ENCODE measurements at places on chromosomes 12 and 14.

- DNase-seq = no peak
Observed at GRCh38 chr12:54251667-54252284, 28.1 kb downstream of the CBX5 start.

DNA sequence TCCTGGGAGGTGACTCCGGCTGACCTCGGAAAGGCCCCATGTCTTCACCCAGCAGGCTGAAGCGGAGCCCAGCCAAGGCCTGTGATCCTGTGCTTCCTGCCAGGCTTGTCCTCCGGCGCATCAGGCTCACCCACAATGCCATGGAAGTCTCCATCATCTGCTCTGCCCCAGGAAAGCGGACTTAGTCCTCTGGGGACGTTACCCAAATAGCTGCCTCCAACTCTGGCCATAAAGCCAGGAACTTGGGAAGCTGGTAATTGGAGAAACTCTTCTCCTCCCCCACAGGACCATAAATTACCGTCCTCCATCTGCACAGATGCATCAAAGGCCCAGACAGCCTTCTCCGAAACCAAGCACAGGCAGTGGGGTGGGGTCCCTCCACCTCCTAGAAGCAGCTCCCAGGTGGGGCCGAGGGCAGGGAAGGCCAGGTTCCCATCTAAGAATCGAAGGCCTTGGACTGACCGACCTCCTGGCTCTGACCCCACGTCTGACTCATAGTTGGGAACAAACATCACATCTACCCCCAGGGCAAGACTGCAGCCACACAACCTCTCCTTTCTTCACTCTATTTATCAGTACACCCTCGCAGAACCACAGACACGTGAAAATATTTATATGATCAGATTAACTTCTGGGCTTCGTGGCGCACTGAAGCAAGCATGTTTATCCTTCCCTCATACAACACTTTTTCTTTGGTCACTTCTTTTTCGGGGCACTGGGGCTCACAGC, 56.4 kb downstream of the PITPNM2 start:
- no peak for DNase-seq

- no peak for DNase-seq
Observed at GRCh38 chr12:25585021-25585523, 32.0 kb upstream of the LMNTD1 start.

DNA sequence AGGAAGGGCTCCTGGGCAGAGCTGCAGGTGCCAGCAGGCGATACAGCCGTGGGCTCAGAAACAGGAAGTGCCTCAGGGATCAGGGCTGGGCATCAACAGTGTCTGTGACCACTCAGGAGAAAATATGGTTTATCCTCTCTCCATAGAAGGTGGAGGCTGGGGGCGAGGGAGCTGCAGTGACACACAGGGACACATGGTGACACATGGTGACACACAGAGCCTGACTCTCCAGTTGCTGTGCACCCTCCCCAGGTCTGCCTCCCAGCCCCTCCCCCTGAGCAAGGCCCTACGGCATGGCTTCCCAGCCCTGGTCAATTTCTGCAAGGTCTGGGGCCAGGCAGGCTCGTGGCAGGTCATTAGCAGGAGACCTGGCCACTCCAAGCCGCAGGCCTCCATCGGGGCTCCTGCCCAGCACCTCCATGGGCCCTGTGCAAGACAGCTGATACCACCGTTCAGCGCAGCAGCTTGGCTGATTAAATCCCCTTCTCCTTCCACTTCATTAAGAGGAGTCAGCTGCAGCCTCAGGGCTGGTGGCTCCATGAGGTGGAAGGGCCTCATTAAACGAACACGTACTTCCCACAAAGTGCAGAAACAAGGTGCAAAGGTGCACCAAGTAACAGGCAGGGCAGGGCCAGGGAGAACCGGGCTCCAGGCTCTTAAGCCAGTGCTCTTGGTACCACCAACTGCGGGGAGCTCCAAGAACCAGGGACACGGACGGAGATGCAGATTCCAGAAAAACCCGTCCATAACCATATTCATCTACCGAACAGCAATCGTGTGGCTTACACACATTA, 60.7 kb downstream of the CCNK start:
- no peak for DNase-seq

GRCh38 chr12:125331342-125332052, 266.3 kb downstream of the AACS start:
- no peak for DNase-seq

Measured in cerebellar nuclear complex (tissue), 1 donor.